Activated T-cell treated with anti-CD3 and anti-CD28 coated beads, Interleukin-2, amount 50 U/mL, for 48 hours (primary cell): ENCODE measurements at places on chromosomes 2 and 18.

GRCh38 chr2:3712831-3713503, 9.6 kb downstream of the DCDC2C start:
- DNase-seq = no peak

DNA sequence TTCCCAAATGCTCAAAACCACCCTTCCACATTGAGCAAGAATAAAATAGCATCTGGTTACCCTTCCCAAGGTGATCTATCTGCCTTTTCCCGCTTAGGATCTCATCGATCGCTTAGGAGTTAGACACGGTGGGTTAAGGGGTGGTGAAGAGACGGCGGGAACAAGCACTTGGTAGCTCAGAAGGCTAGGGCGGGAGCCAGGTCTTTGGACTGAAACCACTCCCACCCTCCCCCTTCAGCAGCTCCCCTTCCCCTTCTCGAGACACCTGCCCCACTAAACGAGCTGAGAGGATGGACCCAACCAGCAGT, 513 bp downstream of the THOC1 start:
- no peak for DNase-seq

GRCh38 chr2:234787114-234787513, 164.7 kb upstream of the SH3BP4 start:
- DNase-seq = no peak

DNA sequence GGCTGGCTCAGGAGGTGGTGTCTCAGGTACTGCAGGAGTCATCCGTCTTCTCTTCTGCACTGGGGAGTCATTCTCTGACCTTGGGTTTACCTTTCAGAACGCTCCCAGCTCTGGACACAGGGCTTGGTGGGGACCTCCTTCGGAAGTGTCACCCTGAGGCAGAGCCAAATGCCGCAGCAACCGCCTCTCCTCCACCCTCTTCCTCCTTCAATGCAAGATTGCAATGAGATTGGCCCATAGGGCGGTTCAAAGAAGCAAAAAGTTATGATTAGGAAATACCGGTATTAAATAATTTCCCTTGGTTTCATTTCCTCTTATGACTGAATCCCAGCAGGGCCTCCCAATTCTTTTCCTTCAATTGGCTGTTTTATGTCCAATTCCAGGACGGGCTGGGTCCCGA, 178.8 kb downstream of the ACKR3 start:
- no peak for DNase-seq

DNA sequence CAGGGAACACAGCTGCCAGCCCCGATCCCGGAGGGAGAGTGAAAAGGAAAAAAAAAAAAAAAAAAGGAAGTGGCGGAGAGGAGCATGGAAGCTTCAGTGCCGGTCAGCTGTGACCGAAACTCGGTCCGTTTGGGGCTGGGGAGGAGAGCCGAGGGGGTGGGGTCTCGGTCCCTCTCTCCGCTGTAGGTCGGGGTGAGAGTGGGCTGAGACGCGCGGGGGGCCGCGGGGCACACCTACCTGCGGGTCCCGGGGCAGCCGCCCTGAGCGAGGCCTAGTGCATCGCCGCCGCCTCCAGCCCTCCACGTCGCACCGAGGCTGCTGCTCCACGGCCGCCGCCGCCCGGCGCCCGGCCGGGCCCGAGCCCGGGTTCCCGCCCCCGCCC, 536 bp downstream of the VPS54 start:
- no peak for DNase-seq

- no peak for DNase-seq
These were observed 49.0 kb upstream of the PAIP2B start for GRCh38 chr2:71275939-71276310.
